ENCODE measurements at places on chromosomes 16 and 17.
A peak's percentile ranks its signal among the peaks of the same experiment; 100 is the strongest.

DNA sequence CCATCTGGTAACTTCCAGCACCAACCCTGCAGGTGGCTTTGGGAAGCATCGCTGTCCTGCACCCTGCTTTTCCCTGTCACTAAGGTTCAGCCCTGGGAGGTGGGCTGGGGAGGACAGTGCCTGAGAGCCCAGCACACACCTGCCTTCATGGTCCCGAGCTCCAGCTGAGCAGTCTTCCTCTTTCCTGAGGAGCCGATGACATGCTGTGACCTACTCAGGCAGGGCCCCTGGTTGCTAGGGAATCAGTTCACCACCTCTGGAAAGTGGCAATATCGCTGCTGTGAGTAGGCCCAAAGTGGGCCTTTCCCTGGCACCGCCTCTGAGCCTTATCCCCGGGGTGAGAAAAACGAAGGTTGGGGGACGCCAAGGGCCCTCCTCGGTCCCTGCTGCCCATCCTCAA is 17.9 kb downstream of the ST3GAL2 start:
- DNase-seq, result no peak

- DNase-seq, result no peak
Observed at GRCh38 chr16:66899310-66899944, 19.1 kb downstream of the PDP2 start.

GRCh38 chr16:30060346-30060745 is 5.2 kb upstream of the ALDOA start:
- no peak for DNase-seq

DNA sequence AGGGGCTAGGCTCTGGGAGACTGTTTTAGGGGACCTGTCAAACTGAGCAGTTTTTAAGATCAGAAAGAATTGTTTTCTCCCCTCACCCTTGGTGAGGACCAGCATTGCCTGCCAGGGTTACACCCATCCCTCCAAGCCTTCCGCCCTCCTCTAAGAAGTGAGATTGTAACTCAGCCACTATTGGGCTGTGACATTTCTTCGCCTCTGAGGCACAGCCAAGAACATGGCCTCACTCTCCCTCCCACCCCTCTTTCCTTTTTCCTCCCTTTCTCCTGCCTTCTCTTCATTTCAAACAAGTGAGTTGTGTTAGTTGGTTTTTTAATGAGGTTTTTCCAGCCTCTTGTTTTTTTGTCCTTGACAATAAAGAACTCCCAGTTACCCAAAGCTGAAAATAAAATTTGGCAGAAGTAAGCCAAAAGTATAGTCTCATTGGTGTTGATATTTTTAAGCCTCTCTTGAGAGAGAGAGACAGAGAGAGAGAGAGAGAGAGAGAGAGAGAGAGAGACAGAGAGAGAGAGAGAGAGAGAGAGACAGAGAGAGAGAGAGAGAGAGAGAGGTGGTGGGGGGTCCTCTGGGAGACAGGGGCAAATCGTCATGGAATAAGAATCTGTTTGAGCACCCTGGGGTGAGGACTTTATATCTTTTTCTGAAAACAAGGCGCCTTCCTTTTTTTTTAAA is 77.2 kb upstream of the TBX2 start:
- DNase-seq, result no peak

DNA sequence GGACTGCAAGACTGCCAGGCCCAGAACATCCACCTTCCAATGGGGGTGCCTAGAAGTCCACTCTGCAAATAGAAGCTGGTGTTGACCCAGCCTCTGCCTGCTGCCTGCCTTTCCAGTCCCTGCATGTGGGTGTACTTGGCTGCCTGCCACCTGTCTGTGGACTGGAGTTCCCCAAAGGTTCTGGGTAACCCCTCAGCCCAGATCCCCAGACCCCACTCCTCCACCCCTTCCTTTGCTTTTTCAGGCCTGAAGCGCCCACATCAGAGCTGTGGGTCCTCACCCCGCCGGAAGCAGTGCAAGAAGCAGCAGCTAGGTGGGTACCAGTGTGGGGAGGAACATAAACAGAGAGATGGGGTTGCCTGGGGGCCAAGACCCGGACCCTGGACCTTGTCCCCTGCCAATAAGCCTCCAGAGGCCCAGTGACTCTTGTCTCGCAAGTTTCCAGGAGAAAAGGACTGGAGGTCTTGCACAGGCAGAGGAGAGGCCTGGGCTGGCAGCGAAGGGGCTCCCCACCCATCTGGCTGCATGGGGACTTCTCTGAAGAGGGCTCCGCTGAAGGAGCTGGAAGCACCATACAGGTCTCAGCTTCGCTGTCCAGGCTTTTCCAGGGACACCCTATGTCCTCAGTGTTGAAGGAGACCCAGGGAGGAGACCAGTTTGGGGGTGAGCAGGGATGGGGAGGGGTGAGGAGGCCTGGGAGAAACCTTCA is 34.3 kb downstream of the NLRC5 start:
- no peak for DNase-seq

GRCh38 chr17:68249354-68249765 is 1.5 kb downstream of the AMZ2 start:
- DNase-seq, result no peak

- no peak for DNase-seq
Observed at GRCh38 chr17:58576679-58577367, 62.4 kb upstream of the MTMR4 start.

- no peak for DNase-seq
Observed at GRCh38 chr17:1034652-1035210, 37.8 kb downstream of the TIMM22 start.

DNA sequence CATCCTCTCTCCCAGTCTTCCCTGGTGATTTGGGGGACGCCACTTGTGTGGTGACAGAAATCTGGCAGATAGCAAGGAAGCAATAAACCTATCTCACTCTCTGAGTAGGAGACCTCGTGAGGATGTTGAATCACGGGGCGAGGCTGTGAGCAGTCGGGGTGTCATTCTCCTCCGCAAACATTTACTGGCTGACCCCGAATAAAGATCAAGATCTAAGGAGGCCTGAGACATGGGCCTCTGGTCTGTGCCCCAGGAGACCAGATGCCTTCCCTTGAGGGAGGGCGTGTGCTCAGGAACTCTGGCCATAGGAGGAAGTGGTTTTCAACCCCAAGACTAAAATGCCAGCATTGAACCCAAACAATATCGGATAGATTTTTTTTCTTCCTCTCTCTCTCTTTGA is 53.1 kb downstream of the FOXL1 start:
- no peak for DNase-seq

DNA sequence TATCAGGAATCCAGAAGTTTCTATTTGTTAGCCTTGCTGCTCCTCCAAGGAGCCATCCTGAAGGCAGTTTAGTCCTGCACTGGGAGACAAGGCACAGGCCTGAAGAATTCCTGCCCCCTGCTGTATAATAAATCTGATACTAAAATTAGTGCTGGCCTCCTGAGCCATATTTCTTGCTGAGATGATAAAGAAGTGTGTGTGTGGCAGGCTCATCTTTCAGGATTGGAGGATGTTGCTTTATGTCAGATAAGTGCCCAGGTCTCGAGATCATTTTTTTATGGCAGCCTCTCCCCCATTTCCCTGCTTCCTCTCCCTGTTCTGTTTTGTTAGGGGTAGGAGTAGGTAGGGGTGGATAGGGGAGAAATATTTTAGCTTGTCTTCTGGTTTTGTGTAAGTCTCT is 26.0 kb downstream of the MSI2 start:
- DNase-seq, result no peak

DNA sequence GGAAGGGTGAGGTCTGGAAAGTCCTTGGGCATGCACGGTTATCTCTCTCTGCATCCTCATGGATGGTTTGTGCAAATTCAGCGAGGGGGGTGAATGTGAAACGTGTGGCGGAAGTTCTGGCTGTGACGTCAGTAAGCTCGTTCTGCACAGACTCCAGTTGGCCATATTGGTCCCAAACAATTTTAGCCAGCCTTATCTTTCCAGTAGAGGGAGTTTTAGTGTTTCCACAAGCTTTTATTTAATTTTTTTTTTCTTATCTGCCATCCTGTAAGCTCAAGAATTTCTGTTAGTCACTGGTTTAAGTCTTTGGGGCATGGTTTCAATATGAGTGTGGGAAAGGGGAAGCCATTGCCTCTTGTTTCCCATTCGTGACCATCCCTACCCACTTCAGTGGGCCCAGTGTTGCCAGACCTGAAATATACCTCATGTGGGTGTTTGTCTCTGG is 39.0 kb downstream of the HLF start:
- no peak for DNase-seq

DNA sequence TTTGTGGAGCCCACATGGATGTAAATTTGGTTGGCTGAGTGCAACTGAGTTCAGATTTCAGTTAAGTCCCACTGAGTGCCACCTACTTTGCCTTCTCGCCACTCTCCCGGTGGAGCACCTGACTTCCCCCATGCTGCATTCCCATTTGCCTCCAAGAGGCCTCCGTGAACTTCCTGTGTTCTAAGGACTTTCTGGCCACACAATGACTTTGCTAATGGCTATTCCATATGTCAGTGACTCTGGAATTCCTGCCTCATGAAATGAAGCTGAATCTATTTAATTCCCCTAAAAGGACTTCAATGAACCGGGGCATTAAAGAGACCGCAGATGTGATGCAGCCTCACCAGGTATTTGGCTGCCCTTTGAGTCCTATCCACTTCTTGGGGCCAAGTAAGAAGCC is 29.9 kb downstream of the ABCC12 start:
- DNase-seq, result no peak

DNA sequence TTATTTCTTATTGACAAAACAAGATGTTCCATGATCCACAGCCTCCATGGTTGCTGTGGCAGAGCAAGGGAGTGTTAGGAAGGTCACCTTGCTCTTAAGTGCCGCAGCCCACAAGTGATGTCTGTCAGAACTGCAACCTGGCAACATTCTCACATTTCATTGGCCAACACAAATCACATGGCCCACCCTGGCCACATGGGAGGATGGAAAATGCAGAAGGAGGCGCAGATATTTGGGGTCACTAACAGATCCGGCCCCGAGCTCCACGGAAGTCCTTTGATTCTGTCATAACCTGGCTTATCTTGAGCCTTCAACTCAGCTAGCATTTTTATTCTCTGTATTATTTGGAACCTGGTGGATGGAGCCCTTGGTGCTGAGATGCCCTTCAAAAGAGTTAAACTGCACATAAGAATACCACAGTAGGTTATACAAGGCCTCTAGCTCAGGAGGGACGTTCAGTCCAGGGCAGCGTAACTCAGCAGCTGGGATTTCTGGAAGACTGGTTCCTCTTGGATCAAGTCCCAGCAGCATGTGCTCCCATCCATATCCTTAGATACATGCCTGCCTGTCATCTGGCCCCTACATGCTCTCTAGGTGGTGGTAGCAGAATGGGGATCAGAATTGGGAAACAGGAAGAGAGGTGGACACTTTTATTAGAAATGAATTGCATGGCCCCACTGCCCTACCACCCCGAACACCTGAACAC is 508.1 kb downstream of the HAPSTR1 start:
- no peak for DNase-seq

GRCh38 chr16:79587296-79587695 is 13.2 kb downstream of the MAF start:
- no peak for DNase-seq

DNA sequence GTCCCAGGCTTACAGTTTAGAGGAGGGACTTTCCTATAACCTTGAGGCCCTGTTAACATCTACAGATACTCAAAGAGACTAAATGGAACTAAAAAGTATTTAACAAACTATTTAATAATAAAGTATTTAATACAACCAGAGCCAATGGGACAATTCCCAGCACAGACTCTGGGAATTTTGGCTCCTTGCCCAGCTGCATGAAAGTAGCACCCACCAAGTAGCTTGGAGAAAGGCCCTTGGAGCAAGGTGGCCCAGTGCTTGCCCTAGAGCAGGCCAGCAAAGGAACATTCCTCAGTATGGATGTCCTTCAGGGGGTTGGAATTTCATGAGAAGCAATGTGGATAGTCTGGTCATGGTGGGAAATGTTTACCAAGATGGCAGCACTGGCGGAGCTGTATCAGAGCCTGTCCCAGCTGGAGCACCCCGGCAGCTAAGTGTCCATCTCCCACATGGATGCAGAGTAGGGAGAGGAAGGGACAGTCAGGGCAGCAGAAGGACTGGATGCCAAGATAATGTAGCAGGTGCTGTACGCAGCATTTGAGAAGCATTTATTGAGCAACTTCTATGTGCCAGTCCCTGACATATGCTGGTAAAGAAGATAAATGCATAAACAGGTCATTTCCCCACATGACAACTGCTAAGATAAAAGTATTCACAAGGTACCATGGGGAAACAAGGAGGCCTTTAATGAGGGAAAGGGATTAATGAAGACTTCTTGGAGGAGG is 5.2 kb upstream of the SMARCD2 start:
- DNase-seq, result no peak

DNA sequence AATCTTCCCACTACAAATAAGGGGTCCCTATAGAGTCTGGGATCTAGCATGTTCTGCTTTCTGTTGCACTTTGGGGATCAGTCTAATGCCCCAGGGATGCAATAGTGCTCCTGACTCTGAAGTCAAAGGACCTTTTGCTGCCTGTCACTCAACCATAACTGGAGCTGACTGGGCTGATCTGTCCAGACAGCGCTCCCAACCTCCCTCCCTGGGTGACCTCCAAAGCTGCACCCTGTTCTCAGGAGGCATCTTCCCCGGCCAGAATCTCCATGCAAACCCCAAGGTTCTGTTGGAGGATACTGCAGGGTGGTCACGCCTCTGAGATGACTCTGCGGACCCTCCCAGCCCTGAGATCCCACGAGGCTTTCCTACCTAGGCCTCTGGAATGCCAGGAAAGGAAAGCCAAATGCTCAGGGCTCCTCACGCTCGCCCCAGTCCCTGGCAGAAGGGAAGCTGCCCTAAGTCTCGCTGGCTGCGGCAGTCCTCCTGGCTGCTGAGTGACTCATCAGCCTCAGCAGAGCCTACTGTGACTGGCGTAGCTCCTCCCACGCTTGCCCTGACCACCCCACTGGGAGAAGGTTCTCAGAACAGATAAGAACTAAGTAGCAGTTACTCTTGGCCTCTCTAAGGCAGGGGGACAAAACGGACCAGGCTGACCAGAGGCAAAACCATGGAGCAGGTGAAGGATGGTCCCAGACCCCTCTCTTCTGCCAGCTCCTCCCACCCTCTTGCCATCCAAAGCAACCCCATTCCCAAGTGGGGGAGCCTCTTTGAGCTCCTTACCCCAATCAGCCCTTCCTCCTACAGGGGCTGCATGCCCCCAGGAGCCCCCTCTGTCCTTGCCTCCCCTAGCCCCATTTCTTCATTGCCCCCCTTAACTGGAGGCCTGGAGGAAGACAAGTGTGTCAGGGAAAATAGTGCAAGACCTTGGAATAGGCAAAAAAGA is 124.1 kb upstream of the TNRC6C start:
- DNase-seq, result peak; percentile 50

DNA sequence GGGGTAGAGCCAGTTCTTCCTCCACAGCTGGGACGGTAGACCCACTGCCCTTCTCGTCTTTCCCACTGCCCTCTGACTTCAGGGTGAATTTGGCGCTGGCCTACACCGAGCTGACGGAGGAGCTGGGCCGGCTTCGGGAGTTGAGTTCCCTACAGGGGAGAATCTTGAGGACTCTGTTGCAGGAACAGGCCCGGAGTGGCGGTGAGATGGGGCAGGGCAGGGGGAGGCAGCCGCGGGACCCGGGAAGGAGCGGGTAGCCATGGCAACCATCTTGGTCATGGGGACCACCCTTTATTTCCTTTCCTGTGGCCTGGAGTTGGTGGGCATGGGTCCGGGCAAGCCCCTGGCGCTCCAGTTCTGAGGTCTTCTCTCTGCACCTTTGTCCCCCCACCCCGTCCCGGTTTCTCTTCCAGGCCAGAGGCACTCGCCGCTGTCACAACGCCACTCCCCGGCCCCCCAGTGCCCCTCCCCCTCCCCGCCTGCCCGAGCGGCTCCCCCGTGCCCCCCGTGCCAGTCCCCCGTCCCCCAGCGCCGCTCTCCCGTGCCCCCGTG is 14.4 kb downstream of the TBKBP1 start:
- no peak for DNase-seq

- DNase-seq, result no peak
Observed at GRCh38 chr17:10638151-10638550, 19.0 kb downstream of the MYH3 start.

GRCh38 chr16:75293772-75294171 is 42.3 kb upstream of the BCAR1 start:
- DNase-seq, result no peak

Data from NT2/D1 (cell line).